Urothelium cell line (cell line): ENCODE measurements at places on chromosomes 16 and 17.
A peak's percentile ranks its signal among the peaks of the same experiment; 100 is the strongest.

GRCh38 chr17:61064087-61064951 lies 335.3 kb upstream of the TBX2 start:
- no peak for DNase-seq

DNA sequence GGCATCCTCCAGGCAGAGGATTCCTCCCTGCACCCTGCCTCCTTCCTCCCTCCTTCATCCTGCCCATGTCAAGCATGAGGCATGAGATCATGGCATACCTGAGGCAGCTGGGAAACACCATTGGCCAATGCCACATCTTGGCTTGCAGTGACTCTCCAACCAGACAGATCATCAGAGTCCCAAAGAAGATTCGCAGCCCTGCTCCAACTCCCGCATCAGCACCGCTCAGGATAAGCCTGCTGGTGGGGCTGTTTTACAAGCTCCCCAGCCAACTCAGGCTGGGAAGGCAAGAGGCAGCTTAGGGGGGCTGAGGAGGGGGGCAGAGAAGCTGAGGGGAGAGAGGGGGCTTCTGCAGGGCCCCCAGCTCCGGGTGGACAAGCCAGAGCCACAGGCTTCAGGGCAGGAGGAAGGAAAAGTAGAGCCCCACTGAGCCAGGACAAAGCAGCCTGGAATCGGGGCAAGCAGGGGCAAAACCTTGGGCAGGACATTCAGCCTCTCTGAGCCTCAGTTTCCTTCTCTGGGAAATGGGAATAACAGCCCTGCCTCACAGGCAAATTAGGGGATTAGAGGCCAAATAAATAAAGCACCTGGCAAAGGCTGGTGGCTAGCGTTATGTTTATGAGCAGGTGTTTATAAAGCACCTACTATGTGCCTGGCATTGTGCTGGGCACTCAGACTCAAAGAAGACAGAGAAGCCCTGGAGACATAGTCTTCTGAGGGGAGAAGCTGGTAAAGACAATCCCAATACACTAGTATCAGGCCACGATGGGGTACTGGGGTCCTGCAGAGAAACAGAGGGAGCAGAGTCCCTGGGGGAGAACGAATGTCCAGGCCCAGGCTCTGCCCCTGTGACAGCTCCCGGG lies 88.1 kb downstream of the GOSR1 start:
- no peak for DNase-seq

DNA sequence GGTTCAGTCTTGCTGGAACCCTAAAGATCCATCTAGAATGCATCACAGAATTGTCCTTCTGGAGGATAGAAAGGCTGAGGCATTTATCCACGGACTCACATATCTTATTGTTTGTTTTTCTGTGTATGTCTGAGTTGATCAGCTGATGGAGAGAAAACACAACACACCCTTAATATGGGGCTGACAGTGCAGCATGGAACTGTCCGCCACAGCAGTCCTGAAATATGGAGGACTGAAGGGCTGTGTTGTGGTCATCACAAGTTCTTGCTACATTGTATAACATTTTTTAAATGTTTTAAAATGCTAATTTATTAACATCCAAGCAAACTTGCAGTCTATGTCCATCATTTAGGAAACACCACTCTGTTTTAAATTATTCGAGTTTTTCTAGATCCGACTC lies 448.9 kb upstream of the ERCC4 start:
- DNase-seq, result peak; percentile 37

- DNase-seq, result no peak
Measured at GRCh38 chr17:32458371-32458770, 14.1 kb downstream of the PSMD11 start.

GRCh38 chr17:72191921-72192799 lies 71.3 kb downstream of the SOX9 start:
- no peak for DNase-seq

DNA sequence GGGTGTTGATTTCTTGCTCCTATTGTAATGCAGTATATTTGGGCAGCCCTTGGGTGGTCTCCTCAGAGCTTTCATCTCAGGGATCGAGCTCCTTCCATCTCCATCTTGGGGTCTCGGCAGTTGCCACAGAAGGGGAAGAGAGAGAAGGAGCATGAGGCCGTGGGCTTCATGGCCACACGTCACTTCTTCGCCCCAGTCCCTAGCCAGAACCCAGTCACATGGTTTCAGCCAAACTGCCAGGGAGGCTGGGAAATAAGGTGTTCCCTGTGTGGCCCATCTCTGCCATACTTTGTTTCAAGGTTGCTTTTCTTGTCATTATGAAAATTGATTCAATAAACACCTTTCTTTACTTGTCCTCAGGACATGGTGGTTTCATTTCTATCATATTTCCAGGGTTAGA lies 68.4 kb upstream of the NKD1 start:
- no peak for DNase-seq

- DNase-seq, result no peak
Measured at GRCh38 chr16:84502075-84502474, 2.4 kb downstream of the MEAK7 start.

- no peak for DNase-seq
Measured at GRCh38 chr17:57517273-57517631, 227.8 kb downstream of the CCDC182 start.

GRCh38 chr16:70612931-70613330 lies 33.4 kb upstream of the IL34 start:
- no peak for DNase-seq
